Iris pigment epithelial cell (primary cell): ENCODE measurements at places on chromosomes 3 and 15.

DNA sequence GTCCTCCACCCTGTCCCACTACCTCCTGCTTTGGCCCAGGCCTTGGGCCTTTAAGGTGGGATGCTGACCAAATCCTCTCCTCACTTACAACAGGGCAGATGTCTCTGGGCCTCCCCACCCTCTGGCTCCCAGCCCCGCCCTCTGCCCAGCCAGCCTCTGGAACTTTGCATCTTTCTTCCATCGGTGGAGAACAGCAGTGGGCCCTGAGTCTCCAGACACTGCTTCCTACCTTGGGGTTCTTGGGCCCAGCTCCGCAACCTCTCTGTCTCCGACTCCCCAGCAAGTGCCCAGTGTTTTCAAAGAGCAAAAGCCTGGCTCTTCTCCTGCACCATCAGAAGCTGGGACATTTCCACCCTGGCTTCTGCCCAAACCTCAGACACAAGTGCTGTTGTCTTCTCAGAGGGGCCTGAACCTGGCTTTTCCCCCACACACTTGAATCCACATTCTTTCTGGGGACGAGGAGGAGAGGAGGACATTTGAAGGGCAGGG is 33.1 kb downstream of the MRAS start:
- DNase-seq: peak; percentile 46

DNA sequence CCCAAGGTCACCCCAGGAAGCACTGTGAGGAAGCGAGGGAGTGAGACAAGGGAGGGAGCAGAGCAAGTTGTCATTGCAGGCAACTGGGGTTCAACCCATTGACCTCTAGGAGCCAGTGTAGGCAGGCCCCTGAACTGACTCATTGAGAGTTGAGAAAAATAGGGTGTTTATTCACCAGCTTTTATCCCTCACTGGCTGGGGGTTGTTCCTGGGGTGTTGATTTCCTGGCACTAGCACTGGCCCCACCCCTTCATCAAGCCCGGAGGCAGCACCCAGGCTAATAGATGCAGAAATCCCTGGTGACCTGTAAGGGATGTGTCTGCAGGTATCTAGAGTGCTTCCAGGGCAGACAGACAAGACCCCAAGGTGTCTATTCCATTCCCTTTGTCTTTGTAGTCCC is 183.9 kb downstream of the ARRDC4 start:
- DNase-seq: no peak

- no peak for DNase-seq
These were observed 5.2 kb downstream of the HTR3C start for GRCh38 chr3:184058029-184058428.

DNA sequence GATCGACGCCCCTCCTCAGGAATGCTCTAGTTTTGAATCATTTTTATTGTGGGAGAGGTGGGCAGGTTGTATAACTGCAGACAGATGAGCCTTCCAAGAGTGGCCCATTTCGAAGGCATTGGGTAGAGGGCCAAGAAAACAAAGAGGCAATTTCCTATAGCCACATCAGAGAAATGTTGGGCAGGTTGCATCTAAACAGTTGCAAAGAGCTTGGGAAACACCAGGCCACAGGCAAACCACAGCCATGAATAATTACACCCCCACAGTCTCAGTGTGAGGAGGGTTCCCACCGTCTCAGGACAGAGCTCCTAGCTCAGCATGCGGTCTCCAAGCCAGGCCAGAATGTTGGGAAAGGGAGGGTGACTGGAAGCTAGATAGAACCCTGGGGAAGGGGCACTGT is 257.3 kb downstream of the ABHD5 start:
- no peak for DNase-seq

DNA sequence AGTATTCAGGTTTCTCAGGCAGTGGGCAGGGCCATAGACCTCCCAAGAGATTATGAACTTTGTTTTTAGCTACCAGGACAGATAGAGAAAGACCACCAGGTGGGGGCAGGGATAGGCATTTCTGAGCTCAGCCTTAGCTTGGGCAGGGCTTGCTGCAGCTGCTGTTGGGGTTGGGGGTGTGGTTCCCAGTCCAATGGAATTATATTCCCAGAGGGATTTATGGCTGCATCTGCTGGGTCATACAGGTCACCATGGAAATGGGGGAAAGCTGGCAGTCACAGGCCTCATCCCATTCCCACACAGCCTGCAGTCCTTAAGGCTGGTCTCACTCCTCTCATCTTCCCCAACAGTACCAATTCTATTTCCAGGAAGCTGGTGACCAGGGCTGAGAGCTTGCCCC is 144.6 kb upstream of the ZPLD1 start:
- no peak for DNase-seq

DNA sequence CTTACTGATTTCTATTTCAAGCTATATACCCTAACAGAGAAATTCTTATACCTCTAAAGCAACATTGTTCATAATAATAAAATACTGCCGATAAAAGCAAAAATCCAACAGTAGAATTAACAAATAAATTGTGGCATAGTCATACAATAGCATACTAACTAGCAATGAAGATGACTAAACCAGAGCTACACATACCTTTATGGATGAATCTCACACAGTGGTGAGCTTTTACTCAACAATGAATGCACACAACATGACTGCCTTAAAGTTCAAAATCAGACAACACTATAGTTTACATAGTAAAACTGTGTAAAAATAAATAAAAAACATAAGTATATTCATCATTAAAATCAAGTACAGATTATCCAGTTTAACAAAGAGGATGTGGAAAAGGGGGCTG is 99.1 kb downstream of the NR1I2 start:
- peak; percentile 32 for DNase-seq

DNA sequence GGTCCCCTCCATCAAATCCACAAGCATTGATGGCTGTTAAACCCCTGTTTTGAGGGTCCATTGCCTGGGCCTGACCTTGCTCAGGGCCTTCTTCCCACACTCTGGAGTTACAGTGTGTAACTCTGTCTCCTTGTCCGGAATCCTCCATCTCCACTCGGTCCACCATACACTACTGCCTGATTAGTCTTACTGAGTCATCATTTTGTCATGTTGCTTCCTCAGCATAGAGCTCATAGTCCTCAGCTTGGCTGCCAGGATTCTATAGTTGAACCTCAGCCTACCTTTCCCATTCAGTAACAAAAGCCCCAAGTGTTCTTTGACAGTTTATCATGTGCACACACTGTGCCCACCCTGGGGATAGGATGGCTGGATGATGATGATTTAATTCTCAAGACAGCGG is 113.0 kb downstream of the PDE8A start:
- peak; percentile 74 for DNase-seq

- no peak for DNase-seq
These were observed 33.9 kb downstream of the GRAMD2A start for GRCh38 chr15:72163719-72164118.

- no peak for DNase-seq
These were observed 63.6 kb upstream of the MBNL1 start for GRCh38 chr3:152205097-152205593.

DNA sequence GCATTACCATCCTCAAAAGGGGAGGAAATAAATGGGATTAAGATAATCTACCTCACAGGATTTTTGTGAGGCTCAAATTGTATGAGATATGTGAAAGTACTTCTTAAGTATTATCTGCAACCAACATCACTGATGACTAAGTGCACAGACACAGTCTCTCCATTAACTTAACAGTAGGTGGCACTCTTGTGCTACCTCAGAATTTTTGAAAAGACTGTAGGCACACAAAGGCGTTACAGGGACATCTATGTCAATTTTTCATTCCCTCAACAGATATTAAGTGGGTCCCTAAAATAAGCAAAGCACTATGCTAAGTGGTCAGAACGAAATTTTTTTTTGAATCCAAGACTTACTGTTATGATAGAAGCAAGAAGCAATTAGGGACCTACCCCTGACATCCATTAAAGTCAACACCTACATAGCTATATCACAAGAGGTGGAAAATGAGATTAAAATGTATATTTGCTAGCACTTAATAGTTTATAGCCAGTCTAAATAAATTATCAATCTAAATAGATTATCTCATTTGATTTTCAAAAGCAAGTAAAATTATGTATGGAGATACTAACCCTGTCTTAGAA is 52.9 kb downstream of the RYK start:
- DNase-seq: peak; percentile 79

DNA sequence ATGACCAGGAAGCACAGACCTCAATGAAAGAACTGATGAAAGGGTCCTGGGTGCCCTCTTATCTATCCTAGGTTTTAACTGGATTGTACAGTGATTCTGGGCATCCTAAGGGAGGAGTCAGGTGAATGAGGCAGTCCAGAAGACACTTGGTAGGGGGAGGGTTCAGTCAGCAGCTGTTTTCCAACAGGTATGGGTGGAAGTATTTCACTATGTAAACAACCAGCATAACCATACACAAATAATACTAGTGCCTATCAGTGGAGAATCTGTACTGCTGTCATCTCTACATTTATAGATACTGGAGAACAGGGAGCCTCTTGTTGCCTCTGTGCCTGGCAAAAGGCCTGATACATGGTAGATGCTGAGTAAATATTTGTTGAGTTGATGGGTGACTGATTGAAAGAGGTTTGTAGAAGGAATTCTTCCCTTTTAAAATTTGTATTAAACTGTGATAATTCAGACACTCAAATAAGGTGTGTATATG is 328.5 kb downstream of the RBMS3 start:
- no peak for DNase-seq

GRCh38 chr3:165800970-165801369 is 36.3 kb downstream of the BCHE start:
- no peak for DNase-seq

GRCh38 chr3:149270180-149270579 is 48.6 kb upstream of the CP start:
- peak; percentile 31 for DNase-seq

GRCh38 chr3:178060407-178060806 is 475.8 kb upstream of the KCNMB2 start:
- peak; percentile 46 for DNase-seq

DNA sequence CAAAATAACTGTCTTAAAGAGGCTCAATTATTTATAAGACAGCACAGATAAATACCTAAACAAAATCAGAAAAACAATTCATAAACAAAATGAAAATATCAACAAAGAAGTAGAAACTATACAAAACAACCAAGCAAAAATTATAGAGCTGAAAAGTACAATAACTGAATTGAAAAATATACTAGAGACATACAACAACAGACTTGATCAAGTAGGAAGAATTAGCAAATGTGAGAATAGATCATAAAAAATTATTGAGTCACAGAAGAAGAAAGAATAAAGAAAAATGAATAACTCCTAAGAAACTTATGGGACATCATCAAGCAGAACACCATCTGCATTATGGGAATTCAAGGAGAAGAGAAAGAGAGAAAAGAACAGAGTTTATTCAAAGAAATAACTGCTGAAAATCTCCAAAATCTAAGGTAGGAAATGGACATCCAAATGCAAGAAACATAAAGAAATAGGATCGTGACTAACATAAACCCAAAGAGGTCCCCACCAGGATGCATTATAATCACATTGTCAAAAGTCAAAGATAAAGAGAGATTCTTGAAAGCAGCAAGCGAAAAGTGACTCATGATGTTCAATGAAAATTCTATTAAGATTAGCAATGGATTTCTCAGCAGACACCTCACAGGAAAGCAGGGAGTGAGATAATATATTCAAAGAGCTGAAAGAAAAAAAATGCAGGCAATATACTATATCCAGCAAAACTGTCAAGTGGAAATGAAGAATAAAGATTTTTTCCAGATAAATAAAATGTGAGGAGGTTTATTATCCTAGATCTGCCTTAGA is 85.9 kb downstream of the DCLK3 start:
- peak; percentile 71 for DNase-seq

DNA sequence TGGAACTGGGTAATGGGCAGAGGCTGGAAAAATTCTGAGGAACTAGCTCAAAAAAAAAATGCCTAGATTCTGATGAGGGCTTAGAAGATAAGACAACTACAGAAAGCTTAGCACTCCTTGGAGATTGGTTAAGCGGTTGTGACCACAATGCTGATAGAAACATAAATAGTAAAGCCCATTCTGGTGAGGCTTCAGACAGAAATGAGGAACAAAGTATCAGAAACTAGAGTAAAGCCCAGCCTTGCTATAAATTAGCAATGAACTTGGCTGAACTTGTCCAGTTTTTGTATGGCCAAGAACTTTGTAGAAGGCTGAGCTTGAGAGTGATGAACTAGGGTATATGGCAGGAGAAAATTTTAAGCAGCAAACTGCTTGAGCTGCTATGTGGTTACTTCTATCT is 25.4 kb downstream of the GOLGB1 start:
- no peak for DNase-seq

GRCh38 chr15:85831415-85832113 is 36.8 kb upstream of the KLHL25 start:
- DNase-seq: peak; percentile 55

GRCh38 chr3:194671511-194671899 is 486 bp downstream of the LSG1 start:
- peak; percentile 58 for DNase-seq

GRCh38 chr15:52256366-52256765 is 39.2 kb downstream of the MYO5C start:
- DNase-seq: peak; percentile 77
